Kasumi-1 (cell line): ENCODE measurements at places on chromosomes 12 and 14.

- no peak for DNase-seq
These were observed 51.1 kb downstream of the HSPB8 start for GRCh38 chr12:119229837-119230236.

GRCh38 chr12:57380300-57380699 is 50.5 kb downstream of the R3HDM2 start:
- no peak for DNase-seq

DNA sequence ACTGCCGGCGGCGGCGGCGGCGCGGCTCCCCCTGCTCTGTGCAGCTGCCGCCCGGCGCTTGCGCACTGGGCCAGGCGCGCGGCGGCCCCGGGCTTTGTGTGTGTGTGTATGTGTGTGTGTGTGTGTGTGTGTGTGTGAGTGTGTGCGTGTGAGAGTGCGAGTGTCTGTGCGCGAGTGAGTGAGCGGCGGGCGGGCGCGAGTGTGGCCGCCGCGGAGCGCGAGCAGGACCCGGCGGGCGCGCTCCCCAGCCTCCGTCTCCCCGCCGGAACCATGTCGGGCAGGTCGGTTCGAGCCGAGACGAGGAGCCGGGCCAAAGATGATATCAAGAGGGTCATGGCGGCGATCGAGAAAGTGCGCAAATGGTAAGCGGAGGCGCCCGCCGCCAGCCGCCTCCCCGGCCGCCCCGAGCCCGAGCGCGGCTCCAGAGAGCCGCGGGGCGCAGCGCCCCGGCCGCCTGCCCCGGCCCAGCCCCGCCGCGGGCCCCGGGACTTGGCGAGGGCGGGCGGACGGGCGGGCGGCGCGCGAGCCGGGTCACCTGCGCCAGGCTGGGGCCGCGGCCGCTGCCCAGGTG is at the start of gene BCL7A:
Gene BCL7A (plus strand): TSS at position 63 of the 571 bp plus-strand sequence. CDS start 208 bp downstream, at position 271.
- DNase-seq: peak; percentile 55

DNA sequence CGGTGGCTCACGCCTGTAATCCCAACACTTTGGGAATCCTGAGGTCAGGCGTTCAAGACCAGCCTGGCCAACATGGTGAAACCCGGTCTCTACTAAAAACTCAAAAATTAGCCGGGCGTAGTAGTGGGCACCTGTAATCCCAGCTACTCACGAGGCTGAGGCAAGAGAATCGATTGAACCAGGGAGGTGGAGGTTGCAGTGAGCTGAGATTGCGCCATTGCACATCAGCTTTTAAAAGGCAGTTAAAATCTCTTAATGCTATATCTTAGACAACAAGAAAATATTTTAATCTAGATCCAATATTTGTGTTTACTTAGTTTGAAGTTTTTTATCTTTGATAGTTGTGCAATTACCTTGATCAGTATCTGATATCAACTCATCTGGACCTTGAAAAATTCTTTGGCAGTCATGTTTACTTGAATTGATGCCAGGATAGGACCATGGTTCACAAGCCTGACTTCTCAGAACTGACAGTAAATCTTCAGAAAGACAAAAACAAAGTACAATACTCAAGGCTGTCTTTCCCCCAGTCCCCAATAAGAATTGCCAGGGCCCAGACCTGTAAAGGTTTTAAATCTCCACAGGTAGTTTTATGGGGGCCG is 135.0 kb upstream of the AEBP2 start:
- no peak for DNase-seq

DNA sequence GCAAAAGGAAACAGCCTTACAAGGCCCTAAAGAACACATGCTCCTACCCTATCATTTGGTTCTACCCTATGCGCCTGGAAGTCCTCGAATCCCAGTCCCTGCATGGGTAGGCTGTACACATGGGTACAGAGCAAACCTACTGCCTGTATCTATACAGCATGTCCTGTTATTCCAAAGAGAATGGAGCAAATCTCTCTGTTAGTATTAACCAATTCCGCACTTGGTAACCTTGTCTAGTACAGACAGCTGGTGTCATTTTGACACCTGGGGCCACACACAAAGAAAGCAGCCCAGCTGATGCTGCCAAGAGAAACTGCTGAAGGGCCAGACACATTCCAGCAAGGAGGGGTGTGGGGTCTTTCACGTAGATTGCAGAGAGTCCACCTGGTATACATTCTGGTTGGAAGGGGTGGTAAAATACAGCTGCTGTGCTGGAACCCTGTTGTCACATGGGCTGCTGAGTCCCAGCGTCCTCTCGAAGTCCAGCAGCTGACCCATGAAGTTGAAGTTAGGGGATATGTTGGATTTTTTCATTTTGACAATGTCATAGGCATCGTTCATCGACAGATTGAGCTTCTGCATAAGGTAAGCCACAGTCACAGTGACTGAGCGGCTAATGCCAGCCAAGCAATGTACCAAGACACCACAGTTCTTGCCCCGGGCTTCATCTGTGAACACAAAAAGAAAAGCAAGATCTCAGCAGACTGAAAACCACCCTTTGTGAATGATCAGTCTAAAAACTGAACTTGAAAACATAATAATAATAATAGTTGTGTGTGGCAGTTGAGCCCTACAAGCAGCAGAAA is 3.2 kb downstream of the DUSP6 start:
- peak; percentile 14 for DNase-seq

DNA sequence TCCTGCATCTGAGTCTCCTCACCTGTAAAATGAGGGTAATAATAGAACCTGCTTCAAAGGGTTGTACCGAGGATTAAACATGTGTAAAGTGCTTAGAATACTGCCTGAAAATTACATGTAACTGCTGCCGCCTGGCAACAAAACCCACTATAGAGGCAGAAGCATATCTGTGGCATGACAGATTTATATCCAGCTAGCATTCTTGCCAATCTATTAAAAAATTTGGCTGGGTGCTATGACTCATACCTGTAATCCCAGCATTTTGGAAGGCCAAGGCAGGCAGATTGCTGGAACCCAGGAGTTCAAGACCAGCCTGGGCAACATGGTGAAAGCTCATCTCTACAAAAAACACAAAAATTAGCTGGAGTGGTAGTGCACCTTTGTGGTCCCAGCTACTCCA is 16.4 kb upstream of the KSR2 start:
- no peak for DNase-seq

GRCh38 chr12:105756961-105757360 is 381.8 kb downstream of the NUAK1 start:
- no peak for DNase-seq

- DNase-seq: no peak
These were observed 521 bp upstream of the PCED1B start for GRCh38 chr12:47078733-47079467.

DNA sequence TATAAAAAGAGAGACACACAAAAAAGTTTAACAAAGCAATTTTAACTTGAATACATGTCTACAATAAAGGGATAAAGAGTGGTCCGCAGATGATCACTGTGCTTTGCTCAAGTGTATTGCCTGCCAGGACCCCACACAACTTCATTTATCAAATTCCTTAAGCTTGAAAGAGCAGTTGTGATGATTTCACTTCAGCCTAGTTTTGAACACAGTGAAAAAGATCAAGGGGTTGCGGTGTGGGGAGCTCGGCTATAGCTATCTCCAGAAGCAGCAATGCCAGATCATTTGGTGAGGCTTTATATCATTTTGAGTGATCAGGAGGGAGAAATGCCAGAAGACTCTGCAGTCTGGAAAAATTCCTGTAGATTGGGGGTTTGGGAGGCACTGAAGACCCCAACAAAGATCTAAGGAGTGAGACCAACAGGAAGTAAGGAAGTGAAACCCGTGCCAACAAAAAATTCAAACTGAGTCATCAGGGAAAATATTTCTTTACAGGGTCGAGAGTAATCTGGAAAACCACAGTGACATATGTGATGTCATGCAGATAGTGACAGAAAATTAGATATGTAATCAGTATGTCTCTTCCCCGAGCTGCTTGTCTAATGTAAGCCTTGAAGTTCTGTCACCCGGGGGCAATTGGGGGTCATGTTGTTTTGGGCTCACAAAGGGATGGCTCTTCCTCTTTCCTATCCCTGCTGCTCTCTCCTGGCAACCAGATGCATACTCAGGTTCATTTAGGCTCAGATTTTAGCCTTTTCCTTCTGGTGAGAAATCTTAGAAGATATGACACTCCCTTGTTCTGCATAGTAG is 221.8 kb downstream of the MSRB3 start:
- no peak for DNase-seq

DNA sequence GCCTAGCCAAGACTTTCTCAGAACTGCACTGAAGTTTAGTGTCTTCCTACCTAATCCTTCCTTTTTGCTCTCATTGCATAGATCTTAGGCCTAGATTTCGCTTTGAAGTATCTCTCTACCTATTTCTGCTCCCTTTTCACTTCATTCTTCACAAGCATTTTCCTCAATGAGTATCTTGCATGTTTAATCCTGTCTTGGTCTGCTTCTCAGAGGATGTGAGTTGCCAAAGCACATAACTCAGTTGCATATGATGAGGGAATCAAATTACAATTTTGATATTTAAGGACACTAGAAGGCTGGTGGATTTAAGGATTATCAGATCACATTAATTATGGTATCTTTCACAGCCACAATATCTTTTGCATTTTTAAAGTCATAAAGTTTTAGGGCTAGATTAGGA is 195.5 kb upstream of the DAAM1 start:
- DNase-seq: no peak

GRCh38 chr14:101276309-101277091 is 284.8 kb upstream of the DIO3 start:
- DNase-seq: no peak

GRCh38 chr14:29743531-29743930 is 184.1 kb downstream of the PRKD1 start:
- DNase-seq: no peak

DNA sequence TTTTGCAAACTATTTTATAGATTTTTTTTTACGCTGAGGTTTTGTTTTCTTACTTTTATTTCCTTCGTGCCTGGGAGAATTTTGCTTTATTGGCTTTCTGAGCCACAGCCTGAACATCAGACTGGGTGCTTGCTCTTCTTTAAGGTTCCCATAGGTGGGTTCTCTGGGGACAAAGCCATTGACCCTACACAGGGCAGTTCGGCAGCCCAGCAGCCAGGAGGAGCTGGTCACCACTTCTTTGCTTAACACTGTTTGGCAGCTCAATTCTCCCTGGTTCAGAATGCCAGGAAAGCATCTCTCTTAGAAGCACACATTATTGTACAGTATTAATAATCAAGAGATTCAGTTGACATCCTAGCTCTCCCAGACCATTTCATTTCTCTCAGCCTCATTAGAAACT is 140.8 kb upstream of the NEDD1 start:
- DNase-seq: no peak

DNA sequence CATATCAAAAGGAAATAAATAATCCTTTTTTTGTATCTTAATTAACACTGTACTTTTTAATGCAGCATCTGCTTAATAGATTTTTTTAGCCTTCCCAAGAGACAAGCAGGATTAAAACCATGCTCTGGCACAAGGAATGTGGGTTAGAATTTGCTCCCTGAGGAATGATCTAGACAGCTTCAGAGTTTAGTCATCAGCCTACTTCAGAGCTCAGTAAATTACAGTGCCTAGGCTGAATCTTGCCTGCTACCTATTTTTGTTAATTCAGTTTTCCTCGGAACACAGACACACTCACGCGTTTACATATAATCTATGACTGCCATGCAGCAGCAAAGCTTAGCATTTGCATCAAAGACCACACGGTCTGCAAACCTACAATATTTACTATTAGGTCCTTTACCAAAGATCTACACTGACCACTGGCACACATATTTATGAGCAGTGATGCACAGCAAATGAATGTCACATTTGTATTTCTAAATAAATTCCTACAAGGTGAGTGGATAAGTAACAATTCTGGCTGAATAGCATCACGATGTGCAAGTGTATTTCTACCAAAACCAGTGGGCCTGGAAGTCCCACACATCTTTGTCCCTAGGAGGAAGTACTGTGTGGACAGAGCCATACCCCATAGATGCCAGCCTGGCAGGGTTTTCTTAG is 309.8 kb upstream of the TMEM132C start:
- DNase-seq: no peak

- no peak for DNase-seq
These were observed 54.1 kb upstream of the PIK3C2G start for GRCh38 chr12:18207266-18207665.

GRCh38 chr12:34398366-34398705 is 376.0 kb downstream of the ALG10 start:
- no peak for DNase-seq

DNA sequence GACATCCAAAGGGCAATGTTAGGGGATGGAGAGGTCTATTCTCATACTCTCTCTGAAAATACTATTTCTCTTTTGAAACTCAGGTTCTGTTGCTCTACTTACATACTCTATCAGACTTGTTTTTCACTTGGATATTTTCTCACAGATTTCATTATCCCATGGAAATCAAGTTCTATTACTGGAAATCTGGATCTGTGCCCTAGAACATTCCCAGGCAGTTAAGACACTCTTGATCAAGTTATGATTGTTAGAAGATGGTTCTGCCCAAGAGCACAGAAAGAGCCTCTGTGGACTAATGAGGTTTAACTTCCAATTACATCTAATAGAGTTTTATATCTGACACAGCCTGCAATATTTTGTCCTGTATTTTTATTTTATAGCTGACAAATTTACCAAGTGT is 591.0 kb upstream of the ATP2B1 start:
- DNase-seq: no peak

DNA sequence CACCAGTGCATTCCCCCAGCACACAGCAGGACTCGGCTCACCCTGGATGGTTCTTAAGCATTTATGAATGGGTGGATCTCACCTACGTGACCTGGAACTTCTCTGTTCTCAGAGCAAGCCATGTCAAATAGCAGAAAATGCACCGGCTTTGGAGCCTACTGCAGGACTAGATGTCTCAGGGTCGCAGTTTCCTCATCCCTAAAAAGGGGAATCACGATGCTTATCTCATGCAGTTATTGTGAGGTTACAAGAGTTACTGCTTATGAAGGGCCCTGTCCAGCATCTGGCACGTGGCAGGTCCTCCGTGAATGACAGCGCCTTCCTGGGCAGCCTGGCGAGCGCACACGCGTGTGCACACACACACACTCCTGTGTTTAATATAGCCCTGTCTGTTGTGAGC is 128.5 kb downstream of the ETV6 start:
- DNase-seq: no peak

DNA sequence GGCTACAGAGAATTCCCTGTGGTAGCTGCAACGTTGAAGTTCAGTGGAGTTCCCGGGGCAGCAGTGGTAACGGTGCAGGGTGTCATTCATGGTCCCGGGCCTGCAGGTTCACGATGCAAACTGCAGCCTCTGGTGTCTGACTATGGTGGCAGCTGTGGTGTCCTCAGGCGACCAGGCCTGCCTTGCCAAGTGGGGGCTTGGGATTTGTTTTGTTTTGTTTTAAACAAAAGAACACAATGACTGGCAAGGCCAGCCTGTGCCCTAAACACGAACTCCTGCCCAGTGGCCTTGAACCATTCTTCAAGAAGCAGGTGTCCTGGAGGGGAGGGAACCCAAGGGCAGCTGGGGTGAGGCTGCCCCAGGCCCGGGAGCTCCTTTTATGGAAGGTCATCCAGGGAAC is 48.5 kb downstream of the LRRC74A start:
- no peak for DNase-seq
